Kidney (tissue), 22 donors: ENCODE measurements at places on chromosomes 12 and 14. TPM values are rescaled to one million over a fixed set of nuclear protein-coding genes. Genes with fewer than 3 reads are reported as not detected.

DNA sequence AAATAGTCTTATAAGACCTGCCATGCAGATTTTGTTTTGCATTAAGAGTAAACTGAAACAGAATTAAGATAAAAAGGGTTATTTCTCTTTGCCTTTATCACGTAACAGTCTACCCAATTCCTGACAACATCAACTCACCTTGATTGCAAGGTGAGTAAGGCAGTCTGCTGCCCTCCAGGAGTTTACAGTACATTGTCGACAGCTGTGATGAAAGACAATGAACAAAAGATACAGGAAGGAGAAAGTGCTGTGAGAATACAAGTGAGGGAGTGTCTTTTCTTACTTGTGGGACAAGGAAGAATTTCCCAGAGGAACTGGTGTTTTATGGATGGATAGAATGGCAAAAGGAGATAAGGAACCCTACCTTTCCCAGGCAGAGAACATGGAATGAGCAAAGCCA is 101.0 kb downstream of the RTN1 start:
- DNase-seq, result no peak

- no peak for DNase-seq
Observed at GRCh38 chr14:53796734-53797133, 159.9 kb downstream of the BMP4 start.

GRCh38 chr12:47819896-47820630 is at the start of gene HDAC7:
HDAC7 (minus strand) TSS chr12:47819903; CDS start chr12:47819785, 118 bp downstream.
- peak; percentile 92 for DNase-seq

GRCh38 chr14:92573761-92574498 is 60.3 kb downstream of the RIN3 start:
- no peak for DNase-seq

GRCh38 chr14:73759183-73759713 is 45.1 kb upstream of the PNMA1 start:
- DNase-seq, result peak; percentile 92

DNA sequence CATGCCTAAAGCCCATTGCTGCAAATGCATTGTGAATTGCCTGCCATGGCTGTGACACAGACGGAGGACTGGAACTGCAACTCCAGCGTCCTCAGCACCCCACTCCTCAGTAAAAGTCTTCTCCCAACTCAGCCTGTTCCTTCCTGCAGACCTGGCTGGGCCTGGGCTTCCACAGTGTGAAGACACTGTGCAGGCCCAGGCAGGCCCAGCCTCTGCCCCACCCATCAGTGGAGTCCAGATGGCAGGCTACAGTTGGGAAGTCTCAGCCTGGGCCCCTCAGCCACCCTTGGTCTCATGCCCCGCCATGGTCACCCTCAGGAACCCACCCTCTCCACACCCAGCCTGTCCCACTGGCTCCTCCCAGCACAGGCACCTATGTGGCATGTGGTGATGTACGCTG is 22.0 kb downstream of the VSX2 start:
- DNase-seq, result no peak

GRCh38 chr12:43742106-43742505 is 16.5 kb downstream of the PUS7L start:
- DNase-seq, result no peak

Gene TGM1
- polyA plus RNA-seq, result 4.5 TPM
